ENCODE measurements at places on chromosomes 11 and 22.

- DNase-seq: no peak
Observed at GRCh38 chr11:122745111-122745510, 89.6 kb downstream of the UBASH3B start.

- no peak for DNase-seq
Observed at GRCh38 chr11:92779746-92780145, 189.7 kb upstream of the MTNR1B start.

DNA sequence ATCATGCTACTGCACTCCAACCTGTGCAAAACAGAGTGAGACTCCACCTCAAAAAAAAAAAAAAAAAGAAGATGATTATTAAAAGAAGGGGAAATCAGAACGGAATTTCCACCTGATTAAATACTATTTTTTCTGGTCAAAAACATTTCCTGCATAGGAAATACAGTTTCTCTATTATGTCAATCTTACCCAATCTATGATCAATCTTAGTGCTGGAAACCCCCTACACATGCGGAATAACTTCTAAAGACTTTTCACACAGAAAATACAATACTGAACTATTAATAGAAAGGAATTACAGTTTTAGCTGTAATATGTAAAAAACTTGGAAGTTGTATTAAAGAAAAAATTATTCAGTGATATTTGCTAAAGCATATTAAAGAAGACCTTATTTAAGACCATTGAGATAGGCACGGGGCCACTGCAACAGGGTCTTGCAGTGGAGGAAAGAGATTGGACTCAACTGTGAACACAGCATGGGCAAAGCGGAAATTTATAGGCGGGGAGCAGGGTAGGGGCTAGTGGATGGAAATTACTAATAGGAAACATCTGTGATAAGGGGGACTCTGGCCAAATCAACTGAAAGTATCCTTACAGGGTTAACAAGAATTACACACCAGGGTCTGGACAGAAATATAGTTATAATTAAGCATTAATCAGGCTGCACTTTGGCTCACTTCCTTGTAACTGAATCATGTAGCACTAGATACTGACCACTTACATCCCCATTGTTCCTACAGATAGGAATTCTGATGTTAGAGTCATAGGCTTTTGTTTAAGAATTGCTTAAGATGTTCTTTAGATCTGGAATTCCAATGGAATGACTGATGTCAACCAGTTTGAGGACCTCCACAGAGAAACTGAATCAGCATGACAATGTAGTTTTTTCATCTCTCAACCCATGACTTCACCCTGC lies 411.5 kb upstream of the DDI1 start:
- DNase-seq: no peak

DNA sequence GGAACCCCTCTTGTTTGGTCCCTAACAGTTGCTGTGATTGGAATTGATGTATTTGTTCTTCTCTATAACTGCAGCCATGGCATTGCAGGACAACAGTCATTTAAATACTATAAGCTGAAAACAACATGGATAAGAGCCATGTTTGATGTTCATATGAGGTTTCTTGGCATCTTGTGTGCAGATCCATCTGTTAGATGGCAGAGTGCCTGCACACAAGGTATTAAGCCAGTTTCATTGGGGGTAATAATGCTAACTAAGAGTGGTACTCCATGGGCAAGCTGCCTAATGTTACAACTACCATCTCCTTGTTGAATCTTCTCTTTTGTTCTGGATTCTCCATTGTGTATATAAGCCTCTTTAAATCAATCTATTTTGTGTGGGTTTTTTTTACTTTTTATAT lies 206.0 kb upstream of the CHORDC1 start:
- no peak for DNase-seq

DNA sequence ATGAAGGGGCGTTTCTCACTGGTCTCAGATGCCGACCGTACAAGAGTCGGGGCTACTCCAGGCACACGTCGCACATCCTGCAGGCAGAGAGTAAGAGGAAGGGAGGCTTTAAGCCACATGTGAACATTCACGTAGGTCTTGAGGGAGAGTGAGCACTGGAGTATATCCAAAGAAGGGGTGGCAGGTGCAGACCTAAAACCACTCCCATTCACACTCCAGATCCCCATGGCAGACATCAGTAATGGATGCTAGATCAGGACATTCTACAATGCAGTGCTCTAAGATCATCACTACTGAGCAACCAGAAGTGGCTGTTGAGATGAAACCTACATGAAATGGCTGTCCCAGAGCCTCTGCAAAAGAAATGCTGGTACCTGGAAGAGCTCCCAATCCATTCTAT lies 39.0 kb downstream of the WT1 start:
- no peak for DNase-seq

GRCh38 chr11:70424765-70425344 lies 26.5 kb downstream of the CTTN start:
- no peak for DNase-seq

DNA sequence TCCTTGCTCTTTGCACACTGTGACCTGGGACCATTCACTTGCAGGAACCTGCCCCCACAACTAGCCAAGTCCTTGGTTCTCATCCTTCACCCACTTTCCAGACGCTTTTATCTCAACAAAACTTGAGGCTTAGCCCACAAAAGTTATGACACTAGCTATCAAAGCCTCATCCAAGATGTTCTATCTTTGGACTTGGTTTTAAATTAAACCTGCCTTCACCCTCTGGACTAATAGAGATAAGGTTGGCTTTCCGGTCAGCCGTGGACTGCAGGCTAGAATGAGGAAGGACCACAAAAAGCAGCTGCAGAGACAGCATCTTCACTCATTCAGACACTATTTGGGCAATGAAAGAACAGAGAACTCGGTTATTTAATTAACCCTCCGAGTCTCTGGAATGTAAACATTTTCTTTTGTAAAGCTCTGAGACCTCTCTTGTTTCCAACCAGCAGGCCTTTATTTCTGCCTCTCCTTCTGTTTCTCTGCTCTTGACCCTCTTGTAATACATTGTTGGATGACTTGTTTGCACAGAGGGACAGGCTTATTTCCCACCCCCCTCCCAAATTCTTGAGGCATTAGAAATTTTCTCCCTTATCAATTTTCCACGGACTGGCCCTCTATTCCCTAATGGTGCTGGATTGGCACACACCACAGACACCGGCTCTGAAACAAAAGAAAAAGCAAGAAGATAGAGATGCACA lies 41.4 kb downstream of the ARL14EP start:
- no peak for DNase-seq

DNA sequence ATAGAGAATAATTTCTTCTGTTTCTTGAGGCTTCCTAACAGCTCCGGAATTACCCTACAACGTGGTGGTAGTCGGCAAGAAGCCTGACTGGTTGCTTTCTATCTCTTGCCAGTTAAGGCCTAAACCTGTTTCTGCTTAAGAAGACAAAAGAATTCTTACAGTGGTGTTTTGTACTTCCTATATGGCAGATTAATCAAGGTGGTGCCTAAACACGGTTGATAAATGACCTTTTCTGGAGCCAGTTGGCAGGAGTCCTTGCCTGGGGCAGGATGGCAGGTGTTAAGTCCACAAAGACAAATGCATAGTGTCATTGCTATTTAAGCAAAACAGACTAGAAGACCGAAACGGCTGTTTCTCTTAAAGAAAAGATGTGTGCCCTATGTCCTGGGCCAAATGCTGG lies 9.9 kb downstream of the GVQW3 start:
- DNase-seq: no peak

DNA sequence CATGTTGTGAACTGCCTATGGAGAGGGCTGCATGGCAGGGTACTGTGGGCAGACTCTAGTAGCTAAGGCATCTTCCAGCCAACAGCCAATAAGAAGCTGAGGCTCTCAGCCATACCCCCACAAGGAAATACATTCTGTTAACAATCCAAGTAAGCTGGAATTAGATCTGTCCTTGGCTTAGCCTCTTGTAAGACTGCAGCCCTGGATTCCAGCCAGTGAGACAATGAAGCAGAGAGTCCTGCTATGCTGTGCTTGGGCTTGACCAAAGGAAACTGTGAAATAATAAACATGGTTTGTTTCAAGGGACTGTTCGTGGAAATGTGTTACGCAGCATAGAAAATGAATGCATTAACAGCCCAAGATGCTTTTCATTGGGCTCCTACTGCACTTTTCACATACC lies 1097.4 kb upstream of the CCDC90B start:
- DNase-seq: no peak

DNA sequence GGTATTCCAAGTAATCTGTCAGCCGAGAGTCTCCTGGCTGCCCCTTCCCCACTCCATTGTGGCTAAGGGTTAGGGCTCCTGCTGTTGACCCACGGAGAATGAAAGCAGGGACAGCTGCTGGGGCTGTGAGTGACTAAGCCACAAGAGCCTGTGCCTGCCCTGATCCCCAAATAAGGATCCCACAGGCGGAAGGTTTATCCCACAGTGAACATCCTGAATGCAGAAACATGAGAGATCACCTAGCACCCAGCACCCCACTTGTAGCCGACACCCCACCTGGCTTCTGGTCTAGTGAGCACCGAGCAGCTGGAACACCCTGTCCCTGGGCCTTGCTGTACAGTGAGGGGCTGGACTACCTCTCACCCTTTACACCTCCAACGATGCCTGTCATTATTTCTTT lies 117.7 kb upstream of the LMO1 start:
- no peak for DNase-seq

GRCh38 chr22:46058591-46059519 lies 81.9 kb upstream of the WNT7B start:
- peak; percentile 70 for DNase-seq

GRCh38 chr22:46135611-46136485 lies 14.5 kb upstream of the PPARA start:
- DNase-seq: no peak

DNA sequence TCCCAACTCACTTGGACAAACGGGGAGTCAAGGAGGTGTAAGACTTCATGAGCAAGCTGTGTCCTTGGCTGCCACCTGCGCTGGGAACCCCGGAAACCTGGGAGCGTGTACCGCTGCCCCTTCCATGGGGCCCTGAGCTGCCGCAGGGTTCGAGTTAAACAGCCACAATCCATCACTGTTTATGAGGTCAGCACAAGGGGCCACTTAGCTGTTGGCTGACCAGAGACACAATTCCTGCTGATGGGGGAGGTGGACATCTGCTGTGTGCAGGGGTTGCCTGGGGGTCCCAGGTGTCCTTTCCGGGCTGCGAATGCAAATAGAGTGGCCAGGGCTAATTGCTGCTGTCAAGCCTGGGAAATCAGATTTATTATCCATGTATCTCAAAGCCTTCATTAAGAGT lies 549.3 kb downstream of the BRD1 start:
- DNase-seq: no peak

DNA sequence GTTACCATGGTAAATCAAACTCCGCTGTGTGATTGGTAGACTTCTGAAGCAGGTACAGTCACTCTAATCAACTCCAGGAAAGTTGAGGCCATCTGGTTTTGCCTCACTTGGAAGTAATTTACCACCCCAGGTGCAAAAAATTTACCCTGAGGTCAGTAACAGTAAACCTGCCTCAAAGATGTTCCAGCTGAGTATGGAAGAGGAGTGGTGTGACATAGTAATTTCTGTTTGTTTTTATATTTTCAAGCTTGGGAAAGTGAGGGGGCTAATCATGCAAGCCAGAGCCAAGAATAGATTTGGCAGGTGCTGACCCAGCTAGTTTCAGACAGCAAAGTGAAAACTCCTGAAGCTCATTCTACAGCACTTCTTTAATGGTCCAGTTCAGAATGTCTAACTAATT lies 691.6 kb downstream of the NTM start:
- no peak for DNase-seq

DNA sequence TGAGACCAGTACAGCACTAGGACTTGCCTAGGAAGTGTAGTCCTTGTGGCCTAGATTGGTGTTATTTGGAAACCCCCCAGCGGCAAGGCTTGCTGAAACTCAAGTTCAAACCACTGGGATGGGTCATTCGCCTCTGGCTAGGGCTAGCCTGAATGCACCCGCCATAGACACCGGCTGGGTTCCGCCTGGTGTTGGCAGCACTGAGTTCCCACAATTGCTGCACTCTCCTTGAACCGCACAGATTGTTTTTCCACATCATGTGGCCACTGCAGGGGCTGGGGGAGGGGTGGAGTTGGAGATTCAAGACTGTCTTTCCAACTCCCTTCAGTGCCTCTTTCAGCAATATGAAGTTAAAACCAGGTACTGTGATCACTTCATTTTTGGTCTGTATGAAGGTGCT lies 43.1 kb downstream of the CCDC73 start:
- DNase-seq: no peak

GRCh38 chr11:130087294-130087926 lies 17.7 kb downstream of the APLP2 start:
- DNase-seq: no peak

GRCh38 chr11:89267660-89268302 lies 90.1 kb downstream of the TYR start:
- DNase-seq: no peak

GRCh38 chr11:34214961-34215805 lies 109.8 kb downstream of the NAT10 start:
- DNase-seq: no peak
